ENCODE measurements at places on chromosomes 3 and 15.

GRCh38 chr3:149077628-149078027 is 8.7 kb downstream of the HLTF start:
- no peak for DNase-seq

- DNase-seq = no peak
These were observed 46.4 kb downstream of the C3orf20 start for GRCh38 chr3:14721126-14721864.

DNA sequence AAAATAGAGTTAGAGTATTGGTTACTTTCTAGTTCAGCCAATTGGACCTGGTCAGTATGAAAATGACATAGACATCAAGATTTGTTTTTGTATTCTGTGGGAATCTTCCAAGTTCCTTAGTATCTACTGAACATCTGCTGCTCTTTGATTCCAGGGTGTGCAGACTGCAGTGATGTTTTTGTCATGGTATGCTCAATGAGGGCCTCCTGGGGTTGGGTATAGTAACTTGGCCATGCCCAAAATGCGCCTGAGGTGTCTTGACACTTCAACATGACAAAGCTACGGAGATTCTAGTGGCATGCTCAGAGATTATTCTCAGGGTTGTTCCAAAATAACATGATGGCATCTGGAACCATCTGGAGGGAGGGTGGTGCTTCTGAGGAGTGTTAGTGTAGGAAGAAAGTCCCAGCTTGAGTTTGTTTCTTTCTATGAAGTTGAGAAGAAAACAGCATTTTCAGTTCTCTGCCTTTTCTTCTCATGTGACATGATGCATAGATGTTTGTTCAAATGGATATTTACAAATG is 313.5 kb upstream of the TBL1XR1 start:
- no peak for DNase-seq

DNA sequence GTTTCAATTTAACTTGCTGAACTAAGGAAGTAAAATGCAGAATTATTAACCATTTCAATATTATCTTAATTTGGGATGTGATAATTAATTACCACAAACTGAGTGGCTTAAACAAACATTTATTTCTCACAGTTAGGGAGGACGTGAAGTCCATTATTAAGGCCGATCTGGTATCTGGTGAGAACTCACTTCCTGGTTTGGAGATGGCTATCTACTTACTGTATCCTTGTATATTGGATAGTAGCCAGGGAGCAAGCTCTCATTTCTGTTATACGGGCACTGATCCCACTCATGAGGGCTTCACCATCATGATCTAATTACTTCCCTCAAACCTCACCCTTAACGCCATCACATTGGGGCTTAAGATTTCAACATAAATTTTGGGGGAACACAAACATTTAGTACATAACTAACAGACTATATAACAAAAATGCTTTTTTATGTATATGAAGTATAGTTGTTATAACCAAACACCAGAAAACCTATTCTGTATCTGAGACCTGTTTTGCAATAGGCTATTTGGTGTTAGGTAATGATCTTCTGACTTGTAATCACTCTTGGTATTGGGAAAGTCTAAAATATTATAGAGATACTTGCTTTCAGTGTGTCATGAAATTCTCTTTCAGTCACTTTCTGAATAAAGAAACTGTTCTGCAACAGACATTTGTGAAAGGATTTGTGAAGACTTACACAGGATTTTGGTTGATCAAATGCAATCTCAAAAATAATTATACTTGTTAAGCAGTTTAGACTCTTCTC is 4.7 kb upstream of the KPNA4 start:
- no peak for DNase-seq

GRCh38 chr15:59276225-59277178 is 69.9 kb downstream of the LDHAL6B start:
- DNase-seq = no peak

Data from HFF-Myc (cell line).